Activated CD4-positive, CD25-positive, alpha-beta regulatory T cell treated with anti-CD3 and anti-CD28 coated beads, Interleukin-2, amount 50 U/mL, for 72 hours (primary cell): ENCODE measurements at places on chromosomes 13 and 19.

GRCh38 chr13:48648446-48648845 lies 5.3 kb upstream of the CYSLTR2 start:
- no peak for DNase-seq

DNA sequence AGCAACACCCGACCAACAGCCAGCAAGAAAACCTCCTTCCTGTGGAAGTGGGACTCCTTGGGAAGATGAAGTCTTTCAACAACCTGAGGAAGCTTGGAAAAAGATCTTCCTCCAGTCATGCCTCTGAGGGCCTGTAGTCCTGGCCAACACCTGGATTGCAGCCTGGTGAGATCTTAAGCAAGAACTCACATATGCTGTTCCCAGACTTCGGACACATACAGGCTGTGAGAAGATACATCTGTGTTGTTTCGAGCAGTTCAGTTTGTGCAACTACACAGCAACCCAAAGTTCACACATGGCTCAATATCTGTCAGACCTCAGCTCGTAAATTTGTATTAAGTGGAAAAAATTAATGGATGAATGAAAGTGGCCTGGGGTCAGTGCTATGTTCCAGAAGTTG lies 65.1 kb upstream of the UBAC2 start:
- DNase-seq: no peak

DNA sequence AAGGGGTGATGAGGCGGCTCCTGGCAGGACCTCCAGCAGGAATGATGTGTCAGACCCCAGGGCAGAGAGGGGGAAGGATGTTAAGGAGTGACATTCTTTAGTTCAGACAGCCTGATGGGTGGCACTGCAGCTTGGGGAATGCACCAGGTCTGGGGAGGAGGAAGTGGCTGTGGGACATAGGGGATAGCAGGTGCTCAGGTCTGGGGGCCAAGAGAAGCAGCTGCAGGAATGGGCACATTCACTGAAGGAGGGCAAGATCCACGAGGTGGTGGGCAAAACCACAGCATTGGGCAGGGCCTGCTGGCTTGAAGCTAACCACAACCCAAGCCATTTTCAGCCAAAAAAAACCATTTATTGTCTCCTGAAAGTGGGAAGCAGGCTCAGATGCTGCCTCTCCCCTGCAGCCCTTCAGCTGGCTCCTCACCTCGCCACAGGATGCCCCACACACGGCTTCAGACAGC lies 26.5 kb downstream of the COMP start:
- DNase-seq: no peak

DNA sequence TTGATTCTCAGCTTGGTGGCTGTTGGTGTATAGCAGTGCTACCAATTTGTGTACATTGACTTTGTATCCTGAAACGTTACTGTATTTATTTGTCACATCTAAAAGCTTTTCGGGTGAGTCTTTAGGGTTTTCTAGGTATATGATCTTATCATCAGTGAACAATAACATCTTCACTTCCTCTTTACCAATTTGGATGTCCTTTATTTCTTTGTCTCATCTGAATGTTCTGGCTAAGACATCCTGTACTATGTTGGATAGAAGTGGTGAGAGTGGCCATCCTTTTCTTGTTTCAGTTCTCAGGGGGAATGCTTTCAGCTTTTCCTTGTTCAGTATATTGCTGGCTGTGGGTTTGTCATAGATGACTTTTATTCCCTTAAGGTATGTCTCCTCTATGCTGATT lies 6.0 kb upstream of the ZNF738 start:
- DNase-seq: no peak

- no peak for DNase-seq
Measured at GRCh38 chr13:30364876-30365275, 57.4 kb upstream of the UBE2L5 start.
